ENCODE measurements at places on chromosomes 7 and 10. TPM values are rescaled to one million over a fixed set of nuclear protein-coding genes. Genes with fewer than 3 reads are reported as not detected.
A peak's percentile ranks its signal among the peaks of the same experiment; 100 is the strongest.

DNA sequence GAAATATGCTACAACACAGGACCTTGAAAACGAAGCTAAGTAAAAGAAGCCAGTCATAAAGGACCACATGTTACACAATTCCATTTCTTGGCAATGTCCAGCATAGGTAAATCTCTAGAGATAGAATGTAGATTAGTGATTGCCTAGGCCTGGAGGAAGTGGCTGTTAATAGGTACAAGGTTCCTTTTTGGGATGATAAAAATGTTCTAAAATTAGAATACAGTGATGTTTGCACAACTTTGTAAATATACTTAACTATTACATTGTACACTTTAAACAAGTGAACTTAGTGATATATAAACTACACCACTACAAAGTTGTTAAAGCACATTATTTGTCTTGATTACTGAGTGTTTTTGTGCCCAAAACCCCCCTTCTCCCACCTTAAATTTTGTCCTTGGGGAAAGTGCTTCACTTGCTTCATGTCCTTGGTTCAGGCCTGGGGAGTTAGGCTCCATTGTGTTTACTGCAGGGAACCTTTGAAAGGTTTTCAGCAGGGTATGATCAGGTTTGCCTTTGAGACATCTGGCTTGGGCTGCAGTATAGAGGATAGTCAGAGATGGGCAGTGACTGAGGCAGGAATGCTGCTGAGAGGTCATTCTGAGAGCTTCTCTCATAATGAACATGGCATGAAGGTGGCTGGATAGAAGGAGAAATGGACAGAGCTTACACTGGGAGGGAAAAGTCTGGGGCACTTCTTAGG is 1052.6 kb downstream of the REEP3 start:
- DNase-seq, result no peak
- H3K36me3 ChIP-seq, result no peaks in the 10 kb centered on the region
- no peak overlapping the region for H3K4me3 ChIP-seq
- H3K4me1 ChIP-seq, result no peaks in the 10 kb centered on the region

DNA sequence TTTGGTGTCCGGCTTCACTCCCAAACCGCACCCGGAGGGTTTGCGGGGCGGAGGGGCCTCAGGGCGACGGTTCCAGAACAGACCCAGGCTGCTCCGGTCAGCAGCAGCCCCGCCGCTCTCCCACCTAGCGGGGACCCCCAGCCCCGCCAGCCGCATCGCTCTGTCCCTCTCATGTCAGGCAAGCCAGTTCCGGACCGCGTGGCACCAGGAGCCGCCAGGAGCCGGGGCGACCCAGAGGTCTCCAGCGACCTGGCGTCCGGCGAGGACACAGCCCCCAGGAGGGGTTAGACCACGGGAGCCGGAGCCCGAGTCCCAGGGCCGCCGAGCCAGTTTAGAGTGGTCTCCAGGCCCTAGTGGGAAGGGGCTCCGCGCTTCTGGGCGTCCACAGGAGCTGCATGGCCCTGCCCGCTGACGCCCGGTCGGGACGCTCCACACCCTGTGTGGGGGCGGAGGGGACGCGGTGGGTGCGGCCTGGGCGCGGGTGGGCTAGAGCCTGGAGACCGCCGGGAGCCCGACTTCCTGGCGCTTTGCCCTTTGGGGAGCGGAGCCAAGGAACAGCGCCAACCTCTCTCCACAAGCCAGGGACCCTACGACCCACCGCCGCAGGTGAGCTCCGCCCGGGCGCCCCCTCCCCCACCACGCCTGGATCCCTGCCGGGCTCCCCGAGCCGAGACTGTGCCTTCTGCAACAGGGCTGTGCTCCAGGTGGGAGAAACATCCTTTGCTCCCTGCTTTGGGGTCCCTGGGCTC is 43.4 kb downstream of the ZNF117 start:
- H3K4me3 ChIP-seq, result peak overlapping the region; percentile 23
- H3K36me3 ChIP-seq, result no peaks in the 10 kb centered on the region
- DNase-seq, result peak; percentile 19
- no peaks in the 10 kb centered on the region for H3K27me3 ChIP-seq
- no peak overlapping the region for H3K27ac ChIP-seq
- peaks cover 7% of the 10 kb centered on the region for H3K4me1 ChIP-seq

DNA sequence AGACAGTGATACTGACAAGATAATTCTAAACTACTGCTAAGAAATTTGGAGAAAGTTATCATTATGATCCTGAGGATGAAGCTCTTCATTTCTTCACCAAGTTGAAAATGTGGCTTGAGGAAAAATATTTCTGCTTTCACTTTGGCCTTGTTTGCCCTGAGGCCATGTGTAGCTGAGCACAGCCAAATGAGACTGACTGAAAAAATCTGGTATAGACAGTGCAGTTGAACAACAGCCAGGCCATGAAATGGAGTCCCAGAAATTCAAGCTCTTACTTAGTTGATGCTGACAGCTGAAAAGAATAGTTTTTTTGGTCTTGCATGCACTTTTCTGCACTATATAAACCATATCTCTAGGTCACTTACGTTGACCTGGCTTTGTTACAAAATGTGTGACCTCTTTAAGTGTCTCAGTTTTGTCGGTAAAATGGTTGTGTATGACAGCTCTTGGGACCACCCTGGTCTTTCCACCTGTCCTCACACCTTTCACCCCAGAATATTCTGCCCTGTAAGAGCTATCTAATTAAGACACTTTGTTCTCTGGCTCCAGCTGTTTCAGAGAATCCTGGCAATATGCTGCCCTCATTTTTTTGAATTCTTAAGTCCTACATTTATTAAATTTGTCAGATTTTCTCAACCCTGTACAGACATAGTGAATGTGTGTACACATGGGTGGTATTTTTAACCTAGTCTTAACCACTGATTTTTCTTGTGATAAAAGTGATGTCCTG is 91.3 kb downstream of the CD36 start:
- no peak for DNase-seq
- peaks cover 1% of the 10 kb centered on the region for H3K4me1 ChIP-seq
- H3K4me3 ChIP-seq, result no peak overlapping the region
- no peaks in the 10 kb centered on the region for H3K36me3 ChIP-seq
- no peaks in the 10 kb centered on the region for H3K27me3 ChIP-seq

GRCh38 chr7:117916309-117916708 is 43.1 kb upstream of the CTTNBP2 start:
- H3K4me1 ChIP-seq, result no peaks in the 10 kb centered on the region
- H3K27me3 ChIP-seq, result no peaks in the 10 kb centered on the region
- no peak overlapping the region for H3K27ac ChIP-seq
- DNase-seq, result no peak
- H3K4me3 ChIP-seq, result no peak overlapping the region

DNA sequence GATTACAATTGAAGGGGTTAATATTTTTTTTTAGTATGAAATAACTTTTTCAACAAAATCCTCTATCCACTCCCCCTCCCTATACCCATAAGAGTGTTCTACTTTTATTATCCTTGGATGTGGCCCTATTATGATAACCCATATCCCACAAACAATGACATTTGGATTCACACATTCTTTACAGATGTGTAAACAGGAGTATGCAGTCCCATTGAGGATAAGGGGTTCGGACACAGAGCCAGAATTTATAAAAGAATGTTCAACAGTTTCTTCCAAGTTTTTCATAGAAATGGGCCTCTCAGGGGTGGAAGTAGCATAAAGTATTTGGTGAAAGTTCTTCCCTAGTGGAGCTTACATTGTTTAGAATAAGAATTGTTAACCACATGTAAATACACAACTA is 16.1 kb upstream of the PCLO start:
- H3K36me3 ChIP-seq, result no peaks in the 10 kb centered on the region
- no peak overlapping the region for H3K27ac ChIP-seq
- no peak overlapping the region for H3K4me3 ChIP-seq
- H3K27me3 ChIP-seq, result no peaks in the 10 kb centered on the region

DNA sequence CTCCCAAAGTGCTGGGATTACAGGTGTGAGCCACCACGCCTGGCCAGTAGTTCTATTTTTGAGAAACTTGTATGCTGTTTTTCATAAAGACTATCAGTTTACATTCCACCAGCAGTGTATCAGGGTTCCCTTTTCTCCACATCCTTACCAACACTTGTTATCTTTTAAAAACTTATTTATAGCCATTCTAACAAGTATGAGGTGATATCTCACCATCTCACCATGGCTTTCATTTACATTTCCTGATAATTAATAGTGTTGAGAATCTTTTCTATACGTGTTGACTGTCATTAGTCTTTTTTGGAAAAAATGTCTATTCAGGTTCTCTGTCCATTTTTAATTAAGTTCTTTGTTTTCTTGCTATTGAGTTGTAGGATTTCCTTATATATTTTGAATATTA is 416.1 kb downstream of the NEBL start:
- no peak overlapping the region for H3K27ac ChIP-seq
- H3K4me1 ChIP-seq, result no peaks in the 10 kb centered on the region
- DNase-seq, result no peak
- no peaks in the 10 kb centered on the region for H3K36me3 ChIP-seq
- no peaks in the 10 kb centered on the region for H3K27me3 ChIP-seq

DNA sequence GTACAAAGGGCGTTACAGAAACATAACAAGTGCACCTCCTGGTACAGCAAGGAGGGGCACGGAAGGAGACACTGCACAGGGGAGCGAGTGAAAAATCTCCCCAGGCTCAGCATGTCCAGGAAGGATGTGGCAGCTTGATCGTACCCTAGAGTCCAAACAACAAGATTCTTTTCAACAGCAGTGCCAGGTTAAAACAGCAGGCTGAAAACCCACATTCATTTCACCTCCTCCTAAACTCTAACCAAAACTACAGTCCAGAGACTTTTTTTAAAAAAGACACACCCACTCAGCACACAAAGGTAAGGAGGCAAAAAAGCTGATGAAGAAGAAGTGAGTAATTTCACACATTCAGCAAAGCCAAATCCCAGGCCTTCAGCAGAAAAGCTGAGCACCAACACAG is 138.8 kb downstream of the SFMBT2 start:
- H3K27me3 ChIP-seq, result no peaks in the 10 kb centered on the region
- H3K27ac ChIP-seq, result no peak overlapping the region
- no peak for DNase-seq
- H3K36me3 ChIP-seq, result no peaks in the 10 kb centered on the region
- no peaks in the 10 kb centered on the region for H3K4me1 ChIP-seq

- no peak overlapping the region for H3K4me3 ChIP-seq
- no peak overlapping the region for H3K27ac ChIP-seq
- no peak for DNase-seq
- no peaks in the 10 kb centered on the region for H3K27me3 ChIP-seq
- no peaks in the 10 kb centered on the region for H3K4me1 ChIP-seq
- no peaks in the 10 kb centered on the region for H3K36me3 ChIP-seq
Observed at GRCh38 chr10:22945934-22946673, 18.3 kb downstream of the ARMC3 start.

DNA sequence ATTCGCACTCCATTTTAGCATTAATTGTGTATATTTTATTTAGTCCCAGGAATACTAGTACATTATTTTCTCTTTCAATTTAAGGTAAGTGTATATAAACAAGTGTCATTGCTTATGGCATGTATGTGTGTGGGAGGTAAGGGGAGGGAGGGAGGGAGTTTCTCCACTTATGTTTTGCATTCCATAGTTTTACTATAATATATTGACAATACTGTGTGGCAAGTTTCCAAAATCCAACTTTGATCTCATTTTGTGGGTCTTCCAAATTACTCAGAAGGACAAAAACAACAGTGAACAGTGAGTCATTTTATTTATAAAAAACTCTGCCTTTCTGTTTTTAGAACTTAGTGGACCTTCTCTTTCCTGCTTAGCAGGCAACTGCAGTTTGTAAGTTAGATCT is 102.3 kb upstream of the SEMA3E start:
- no peak overlapping the region for H3K4me3 ChIP-seq
- no peaks in the 10 kb centered on the region for H3K4me1 ChIP-seq
- DNase-seq, result no peak
- H3K27ac ChIP-seq, result no peak overlapping the region
- no peaks in the 10 kb centered on the region for H3K27me3 ChIP-seq

GRCh38 chr10:94673614-94674321 is 9.8 kb upstream of the CYP2C18 start:
- no peak for DNase-seq
- H3K4me3 ChIP-seq, result no peak overlapping the region
- no peak overlapping the region for H3K27ac ChIP-seq
- H3K27me3 ChIP-seq, result no peaks in the 10 kb centered on the region
- no peaks in the 10 kb centered on the region for H3K4me1 ChIP-seq

DNA sequence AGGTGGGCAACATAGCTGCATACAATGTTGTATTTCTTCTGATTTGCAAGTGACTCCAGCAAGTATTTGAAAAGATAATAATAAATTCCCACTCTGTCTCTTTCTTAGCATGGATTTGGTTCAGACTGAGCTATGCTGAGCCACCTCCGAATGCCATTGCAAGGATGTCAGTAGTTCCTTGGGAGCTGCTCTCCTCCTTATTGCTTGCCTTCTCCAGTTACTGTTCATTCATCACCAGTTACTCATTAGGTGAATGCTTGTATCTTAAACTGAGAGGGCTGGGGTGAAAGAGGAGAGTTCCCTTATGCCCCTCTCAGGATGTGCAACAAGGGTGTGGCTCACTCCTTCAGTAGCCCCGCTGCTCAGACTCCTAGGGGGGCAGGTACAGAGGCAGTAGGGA is 78.4 kb upstream of the PRKAR2B start:
- no peak overlapping the region for H3K27ac ChIP-seq
- no peaks in the 10 kb centered on the region for H3K27me3 ChIP-seq
- H3K36me3 ChIP-seq, result no peaks in the 10 kb centered on the region
- H3K4me1 ChIP-seq, result no peaks in the 10 kb centered on the region
- H3K4me3 ChIP-seq, result no peak overlapping the region
- no peak for DNase-seq

DNA sequence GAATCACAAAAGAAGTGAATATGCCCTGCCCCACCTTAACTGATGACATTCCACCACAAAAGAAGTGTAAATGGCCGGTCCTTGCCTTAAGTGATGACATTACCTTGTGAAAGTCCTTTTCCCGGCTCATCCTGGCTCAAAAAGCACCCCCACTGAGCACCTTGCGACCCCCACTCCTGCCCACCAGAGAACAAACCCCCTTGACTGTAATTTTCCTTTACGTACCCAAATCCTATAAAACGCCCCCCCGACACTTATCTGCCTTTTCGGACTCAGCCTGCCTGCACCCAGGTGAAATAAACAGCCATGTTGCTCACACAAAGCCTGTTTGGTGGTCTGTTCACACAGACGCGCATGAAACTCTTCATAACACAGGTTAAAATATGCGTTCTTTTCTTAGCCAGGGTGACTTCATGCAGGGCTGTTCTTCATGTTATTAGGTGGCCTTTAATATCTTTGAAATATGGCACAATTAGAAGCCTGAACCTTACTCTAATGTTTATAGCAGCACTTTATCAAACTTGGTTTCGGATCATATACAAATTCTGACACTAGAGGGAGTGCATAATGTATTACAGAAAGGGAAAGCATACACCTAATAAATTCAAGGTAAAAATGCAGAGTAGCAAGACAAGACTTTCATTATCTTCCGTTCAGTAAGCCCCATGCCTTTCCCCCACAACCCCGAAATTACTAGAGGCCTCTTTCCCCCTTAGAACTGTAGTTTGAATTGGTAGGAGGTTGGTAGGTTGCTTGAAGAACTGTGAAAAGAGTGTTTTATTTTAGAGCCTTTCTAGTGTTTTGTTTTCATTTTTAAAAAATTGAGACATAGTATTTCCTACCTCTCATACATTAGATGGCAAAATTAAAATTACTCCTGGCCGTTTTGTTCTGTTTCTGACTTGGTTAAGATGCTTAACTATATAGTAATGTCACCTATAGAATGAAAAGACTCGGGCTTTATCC is 117.9 kb downstream of the NPY start:
- no peaks in the 10 kb centered on the region for H3K36me3 ChIP-seq
- no peaks in the 10 kb centered on the region for H3K4me1 ChIP-seq
- no peaks in the 10 kb centered on the region for H3K27me3 ChIP-seq
- H3K27ac ChIP-seq, result no peak overlapping the region
- no peak overlapping the region for H3K4me3 ChIP-seq

TET1 gene
- total RNA-seq, result 8.8 TPM

LIPK gene
- not detected for total RNA-seq

CADPS2 gene
- total RNA-seq, result 46.2 TPM

UCN3 gene
- total RNA-seq, result not detected

CRYGN gene
- 45.5 TPM for total RNA-seq

NPSR1 gene
- total RNA-seq, result not detected

PIK3CG gene
- 4.3 TPM for total RNA-seq

PNLIPRP2 gene
- not detected for total RNA-seq

TSPAN33 gene
- 20.4 TPM for total RNA-seq

SYNPO2L gene
- not detected for total RNA-seq

Data from thyroid gland (tissue), 4 donors.